Myometrial cell (primary cell): ENCODE measurements at places on chromosomes 5 and 9. TPM values are rescaled to one million over a fixed set of nuclear protein-coding genes. Genes with fewer than 3 reads are reported as not detected.

ALDH1B1 gene
- total RNA-seq = 28.2 and 35.7 TPM in 2 replicates

DDX4 gene
- not detected in 2 replicates for total RNA-seq

GPR150 gene
- total RNA-seq = 0.18 and 0.86 TPM in 2 replicates

SIT1 gene
- total RNA-seq = not detected in 2 replicates

FGF18 gene
- total RNA-seq = not detected in 2 replicates

MED7 gene
- total RNA-seq = 12.4 and 18.2 TPM in 2 replicates
